ENCODE measurements at places on chromosomes 7 and 10.

DNA sequence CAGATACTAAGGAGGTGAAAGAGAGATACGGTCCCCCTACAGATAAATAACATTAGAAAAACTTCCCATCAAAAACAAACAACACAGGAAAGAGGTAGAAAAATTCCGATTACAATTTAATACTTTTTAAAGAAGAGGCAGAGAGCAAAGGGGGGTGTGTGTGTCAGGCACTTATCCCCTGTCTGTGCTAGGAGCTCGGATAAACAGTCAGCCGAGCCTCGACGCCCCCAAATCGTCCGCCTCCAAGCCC, 3.6 kb downstream of the PAX2 start:
- no peak for DNase-seq

DNA sequence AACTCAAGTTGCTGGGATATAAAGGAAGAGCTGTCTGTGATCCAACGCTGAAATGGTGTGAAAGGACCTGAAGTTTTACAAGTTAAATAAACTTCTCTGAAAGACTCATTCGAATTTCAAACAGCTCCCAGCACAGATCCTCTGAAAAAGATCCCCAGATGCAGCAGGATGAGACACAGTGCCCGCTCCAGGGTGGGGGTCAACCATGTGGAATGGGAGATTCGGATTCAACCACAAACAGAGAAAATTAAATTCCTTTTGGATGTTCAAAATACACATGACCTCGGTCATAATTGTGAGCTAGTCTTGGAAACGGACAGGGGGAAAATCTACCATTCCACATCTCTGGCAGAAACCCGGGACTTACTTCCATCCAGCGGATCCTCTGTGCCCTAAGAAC, 119.6 kb downstream of the PRKAG2 start:
- DNase-seq, result no peak

GRCh38 chr10:132105302-132105995, 39.7 kb downstream of the JAKMIP3 start:
- no peak for DNase-seq

DNA sequence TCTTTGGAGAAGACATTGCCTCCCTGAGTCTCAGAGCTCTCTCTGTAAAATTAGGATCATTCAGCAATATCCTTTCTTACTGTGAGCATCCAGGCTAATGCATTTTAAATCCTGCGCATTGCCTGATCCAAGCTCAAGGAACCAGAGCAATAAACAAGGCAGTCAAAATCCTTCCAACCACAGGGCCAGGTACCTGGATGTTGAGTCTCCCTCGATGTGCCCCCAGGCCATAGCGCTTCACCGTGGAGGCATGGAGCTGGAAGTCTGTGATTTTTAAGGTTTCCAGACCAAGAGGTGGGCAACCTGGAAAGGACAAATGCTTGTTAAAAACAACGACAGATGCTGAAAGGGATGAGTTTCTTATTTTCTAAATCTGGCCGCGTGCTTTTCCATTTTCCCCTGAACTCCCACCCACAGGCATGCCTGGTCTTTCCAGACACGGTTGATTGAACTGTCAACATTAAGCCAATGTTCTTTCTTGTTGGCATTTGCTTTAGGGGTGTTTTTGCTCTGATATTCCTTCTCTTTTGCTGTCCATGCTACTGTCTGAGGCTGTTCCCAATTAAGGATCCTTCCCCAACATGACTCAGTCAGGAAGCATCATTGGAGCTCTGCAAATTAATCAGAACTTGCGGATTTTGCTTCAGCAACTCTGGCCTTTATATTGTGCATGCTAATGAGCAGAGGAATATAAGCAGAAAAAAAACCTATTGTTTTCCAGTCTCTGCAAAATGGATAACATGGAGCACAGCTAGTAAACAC, 29.0 kb downstream of the CPXM2 start:
- DNase-seq, result no peak

DNA sequence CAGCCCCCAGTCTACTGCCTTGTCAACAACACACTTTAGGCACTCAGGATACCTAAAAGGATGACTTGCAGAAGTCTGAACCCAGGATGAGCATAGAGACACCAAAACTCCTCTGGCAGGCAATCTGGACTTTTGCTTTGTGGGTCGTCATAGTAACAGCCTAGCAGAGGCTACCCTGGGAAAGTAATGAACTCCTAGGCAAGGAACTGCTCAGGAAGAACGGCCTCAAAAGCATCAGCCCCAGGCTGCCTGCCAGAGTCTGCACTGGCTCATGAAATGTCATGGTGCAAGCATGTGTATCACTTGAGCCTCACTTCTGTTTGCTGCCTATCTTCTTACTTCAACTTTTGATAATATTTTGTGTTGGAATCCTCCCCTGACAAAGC, 715.1 kb downstream of the GRID1 start:
- no peak for DNase-seq

- DNase-seq, result peak; percentile 31
Observed at GRCh38 chr7:18844735-18845134, 272.7 kb downstream of the TWIST1 start.

- DNase-seq, result no peak
Observed at GRCh38 chr10:113452146-113452845, 100.6 kb upstream of the HABP2 start.

DNA sequence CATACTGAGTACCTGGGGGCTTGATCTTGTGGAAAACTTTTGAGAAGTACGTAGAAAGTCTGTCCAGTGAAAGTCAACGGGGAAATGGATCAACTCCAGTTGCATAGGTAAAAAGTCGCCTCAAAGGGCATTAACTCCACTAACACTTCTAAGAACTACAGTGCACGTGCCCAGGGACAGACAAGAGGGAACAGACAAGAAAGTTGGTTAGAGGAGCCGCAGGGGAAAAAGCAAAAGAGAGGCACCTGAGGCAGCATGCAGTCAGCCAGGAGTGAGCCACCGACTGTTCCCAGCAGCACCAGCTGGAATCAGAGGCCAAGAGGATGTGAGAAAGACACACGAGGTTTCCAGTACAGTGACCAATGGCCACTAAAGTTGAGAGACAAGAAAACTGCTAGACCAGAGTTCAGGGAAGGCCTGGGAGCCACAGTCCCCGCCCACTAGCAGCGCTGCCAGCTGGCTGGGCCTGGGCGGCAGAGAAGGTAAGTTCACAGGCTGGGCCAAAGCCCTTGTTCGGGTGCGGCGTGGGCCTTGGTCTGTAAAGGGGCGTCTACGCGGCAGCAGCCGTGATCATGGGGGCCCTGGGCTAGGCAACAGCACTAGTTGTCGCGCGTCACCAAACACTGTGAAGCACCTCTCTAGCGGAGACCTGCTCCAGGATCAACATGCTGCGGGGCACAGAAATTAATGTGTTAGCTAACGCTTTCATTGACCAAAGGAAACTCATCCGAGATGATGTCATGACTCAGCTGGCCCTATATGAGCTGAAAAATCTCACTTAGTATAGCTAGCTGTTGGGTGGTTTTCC, 14.0 kb downstream of the ITGB1 start:
- no peak for DNase-seq

DNA sequence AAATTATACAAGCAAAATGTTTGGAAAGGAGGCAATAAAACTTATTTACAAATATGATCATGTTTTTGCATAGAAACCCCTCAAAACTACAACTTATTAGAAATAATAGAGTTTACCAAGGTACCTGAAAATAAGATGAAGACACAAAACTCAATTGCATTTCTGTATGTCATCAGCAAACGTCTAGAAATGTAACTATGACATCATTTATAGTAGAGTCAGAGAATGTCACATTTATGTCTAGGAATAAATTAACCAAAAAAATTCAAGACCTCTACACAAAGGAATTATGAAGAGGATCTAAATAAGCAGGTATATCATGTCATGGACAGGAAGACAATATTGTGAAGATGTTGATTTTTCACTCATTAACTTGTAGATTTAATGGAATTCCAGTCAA, 81.1 kb downstream of the PALS2 start:
- no peak for DNase-seq

DNA sequence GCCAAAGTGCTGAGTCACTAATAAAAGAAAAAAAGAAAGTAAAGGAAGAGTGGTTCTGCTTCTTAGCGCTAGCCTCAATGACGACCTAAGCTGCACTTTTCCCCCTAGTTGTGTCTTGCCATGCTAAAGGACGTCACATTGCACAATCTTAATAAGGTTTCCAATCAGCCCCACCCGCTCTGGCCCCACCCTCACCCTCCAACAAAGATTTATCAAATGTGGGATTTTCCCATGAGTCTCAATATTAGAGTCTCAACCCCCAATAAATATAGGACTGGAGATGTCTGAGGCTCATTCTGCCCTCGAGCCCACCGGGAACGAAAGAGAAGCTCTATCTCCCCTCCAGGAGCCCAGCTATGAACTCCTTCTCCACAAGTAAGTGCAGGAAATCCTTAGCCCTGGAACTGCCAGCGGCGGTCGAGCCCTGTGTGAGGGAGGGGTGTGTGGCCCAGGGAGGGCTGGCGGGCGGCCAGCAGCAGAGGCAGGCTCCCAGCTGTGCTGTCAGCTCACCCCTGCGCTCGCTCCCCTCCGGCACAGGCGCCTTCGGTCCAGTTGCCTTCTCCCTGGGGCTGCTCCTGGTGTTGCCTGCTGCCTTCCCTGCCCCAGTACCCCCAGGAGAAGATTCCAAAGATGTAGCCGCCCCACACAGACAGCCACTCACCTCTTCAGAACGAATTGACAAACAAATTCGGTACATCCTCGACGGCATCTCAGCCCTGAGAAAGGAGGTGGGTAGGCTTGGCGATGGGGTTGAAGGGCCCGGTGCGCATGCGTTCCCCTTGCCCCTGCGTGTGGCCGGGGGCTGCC, at the start of gene IL6:
TSS of gene IL6 (plus strand) at position 294 of the 807 bp plus-strand sequence. CDS start at position 357, 63 bp downstream.
- peak; percentile 33 for DNase-seq

DNA sequence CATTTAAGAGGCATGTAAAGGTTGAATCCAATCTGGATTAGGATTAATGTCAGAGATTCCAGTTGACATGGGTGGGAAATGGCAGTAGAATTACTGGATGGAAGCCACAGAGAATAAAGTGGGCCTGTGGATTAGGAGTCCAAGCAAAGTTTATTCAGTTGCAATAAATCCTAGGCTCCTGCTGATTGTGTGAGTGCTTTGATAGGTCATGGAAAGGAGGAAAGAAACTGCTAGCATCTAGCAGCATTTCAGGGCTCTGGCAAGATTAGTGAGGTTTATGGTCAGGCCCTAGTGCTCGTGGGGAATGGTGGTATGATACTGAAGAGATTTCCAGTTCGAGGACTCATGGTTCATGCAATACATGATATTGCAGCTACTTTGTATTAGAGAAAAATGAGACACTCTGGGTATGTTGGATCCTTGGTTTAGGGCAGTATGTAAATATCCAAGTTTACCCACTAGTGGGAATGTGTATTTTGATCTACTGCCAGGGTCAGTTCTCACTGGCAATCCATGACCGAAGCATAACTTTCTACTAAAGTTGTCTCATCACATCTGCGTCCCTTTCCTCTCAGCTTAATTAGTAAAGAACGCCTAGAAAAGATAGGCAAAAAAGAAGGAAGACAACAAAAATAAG, 235.0 kb downstream of the SUGCT start:
- no peak for DNase-seq

DNA sequence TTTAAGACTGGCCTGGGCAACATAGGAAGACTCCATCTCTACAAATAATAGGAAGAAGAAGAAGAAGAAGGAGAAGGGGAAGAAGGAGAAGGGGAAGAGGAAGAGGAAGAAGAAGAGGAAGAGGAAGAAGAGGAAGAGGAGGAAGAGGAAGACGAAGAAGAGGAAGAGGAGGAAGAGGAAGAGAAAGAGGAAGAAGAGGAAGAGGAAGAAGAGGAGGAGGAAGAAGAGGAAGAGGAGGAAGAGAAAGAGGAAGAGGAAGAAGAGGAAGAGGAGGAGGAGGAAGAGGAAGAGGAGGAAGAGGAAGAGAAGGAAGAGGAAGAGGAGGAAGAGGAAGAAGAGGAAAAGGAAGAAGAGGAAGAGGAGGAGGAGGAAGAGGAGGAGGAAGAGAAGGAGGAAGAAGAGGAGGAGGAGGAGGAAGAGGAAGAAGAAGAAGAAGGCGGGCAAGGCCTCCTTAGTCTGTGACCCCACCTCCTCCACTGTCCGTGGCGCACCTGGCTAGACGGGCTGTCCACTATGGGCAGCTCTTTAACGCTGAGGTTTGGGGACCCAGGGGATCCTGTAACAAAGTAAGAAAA, 28.8 kb upstream of the ZFAND2A start:
- DNase-seq, result no peak

GRCh38 chr10:112454910-112455779, 8.1 kb downstream of the VTI1A start:
- no peak for DNase-seq

- DNase-seq, result no peak
Observed at GRCh38 chr7:6172910-6173295, 99.5 kb downstream of the CYTH3 start.

All from activated CD4-positive, alpha-beta T cell treated with anti-CD3 and anti-CD28 coated beads, Interleukin-2, Interleukin-6, amounts not matched to agents 100 ng/mL and 50 ng/mL, durations not matched to agents 16 hours and 8 hours (primary cell).